Kidney glomerular epithelial cell (primary cell): ENCODE measurements at places on chromosomes 5 and 9.

DNA sequence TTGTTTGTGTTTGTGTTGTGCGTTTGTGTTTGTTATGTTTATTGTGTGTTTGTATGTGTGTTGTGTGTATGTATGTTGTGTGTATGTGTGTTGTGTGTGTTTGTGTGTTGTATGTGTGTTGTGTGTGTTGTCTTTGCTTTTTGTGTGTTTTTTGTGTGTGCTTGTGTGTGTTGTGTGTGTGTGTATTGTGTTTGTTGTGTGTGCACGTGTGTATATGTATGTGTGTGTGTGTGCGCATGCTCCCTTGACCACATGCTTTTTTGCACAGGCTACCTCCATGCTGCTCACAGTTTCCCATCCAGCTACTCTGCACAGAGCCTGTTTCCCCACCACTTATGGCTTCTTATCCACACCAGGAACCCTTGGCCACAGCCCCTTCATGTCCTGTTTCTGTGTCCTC lies 720.0 kb upstream of the ADAMTS16 start:
- no peak for DNase-seq

DNA sequence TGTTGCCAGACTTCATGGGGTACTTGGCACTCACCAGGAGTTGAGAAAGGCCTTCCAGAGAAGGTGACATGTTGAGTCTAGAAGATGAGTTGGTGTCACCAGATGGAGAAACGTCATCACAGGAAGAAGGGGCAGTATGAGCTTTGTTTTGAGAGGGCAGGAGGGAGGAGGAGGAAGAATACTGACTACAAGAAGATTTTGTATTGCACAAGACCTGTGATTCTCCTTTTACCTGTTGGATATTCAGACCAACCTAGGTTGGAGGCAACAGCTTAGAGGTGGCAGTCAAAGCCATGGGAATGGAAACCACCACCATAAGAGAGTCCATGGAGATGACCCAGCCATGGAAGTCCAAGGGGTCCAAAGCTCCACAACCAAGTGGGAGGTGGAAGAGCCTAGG lies 154.2 kb downstream of the TSSK1B start:
- no peak for DNase-seq

GRCh38 chr9:110746211-110746930 lies 77.8 kb downstream of the MUSK start:
- no peak for DNase-seq

GRCh38 chr5:42005561-42006153 lies 80.6 kb downstream of the FBXO4 start:
- DNase-seq, result peak; percentile 23

- no peak for DNase-seq
These were observed 1824.4 kb upstream of the CDH9 start for GRCh38 chr5:28862860-28863196.
